ENCODE measurements at places on chromosomes 11 and 22. TPM values are rescaled to one million over a fixed set of nuclear protein-coding genes. Genes with fewer than 3 reads are reported as not detected.

Gene GRAMD1B
- 91.8 TPM for total RNA-seq

- no peaks in the 10 kb centered on the region for H3K36me3 ChIP-seq
- no peak overlapping the region for H3K27ac ChIP-seq
- no peak overlapping the region for H3K4me3 ChIP-seq
Measured at GRCh38 chr11:94868468-94868867, 100.3 kb downstream of the AMOTL1 start.

Gene KRTAP5-8
- total RNA-seq, result not detected

Gene CCDC117
- total RNA-seq, result 35.2 TPM

Gene UBE4A
- total RNA-seq, result 42.1 TPM

DNA sequence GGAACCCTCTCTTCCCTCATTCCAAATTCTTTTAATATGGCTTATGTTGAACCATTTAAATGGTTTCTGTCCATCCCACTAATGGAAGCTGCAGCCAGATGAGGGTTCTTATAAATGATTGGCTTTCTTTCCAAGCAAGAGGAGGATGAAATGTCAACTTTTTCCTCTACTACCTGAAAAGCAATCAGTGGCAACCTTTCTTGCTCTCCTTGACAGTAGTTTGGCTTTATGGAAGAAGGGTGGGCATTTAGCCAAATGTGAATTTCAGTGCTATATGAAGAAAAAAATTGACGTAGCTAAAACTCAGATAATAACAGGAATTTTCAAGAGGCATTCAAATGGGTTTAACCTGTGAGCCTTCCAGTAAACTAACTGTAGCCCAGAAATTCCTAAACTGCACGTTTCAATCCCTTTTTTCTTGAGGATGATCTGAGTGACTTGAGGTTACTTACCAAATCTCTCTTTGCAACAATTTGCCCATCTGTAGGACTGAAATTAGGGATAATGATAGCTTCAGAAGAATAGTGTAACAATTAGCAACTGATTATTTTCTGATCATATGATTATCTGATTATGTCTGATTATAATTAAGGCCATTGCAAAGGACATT, 90.9 kb downstream of the EXT2 start:
- no peak overlapping the region for H3K4me3 ChIP-seq
- peaks cover 40% of the 10 kb centered on the region for H3K36me3 ChIP-seq
- peaks cover 22% of the 10 kb centered on the region for H3K4me1 ChIP-seq

- H3K27ac ChIP-seq, result no peak overlapping the region
- no peak overlapping the region for H3K4me3 ChIP-seq
- no peak for DNase-seq
- H3K27me3 ChIP-seq, result no peaks in the 10 kb centered on the region
- H3K36me3 ChIP-seq, result no peaks in the 10 kb centered on the region
Measured at GRCh38 chr11:79413268-79413667, 27.6 kb downstream of the TENM4 start.
